ENCODE measurements at places on chromosomes 1 and 21.

- no peak for DNase-seq
Observed at GRCh38 chr21:31641416-31641922, 18.0 kb upstream of the SOD1 start.

GRCh38 chr1:92901699-92902405 is 59.4 kb downstream of the DIPK1A start:
- DNase-seq, result no peak

- peak; percentile 58 for DNase-seq
Observed at GRCh38 chr1:111399792-111400610, 27.5 kb downstream of the OVGP1 start.

DNA sequence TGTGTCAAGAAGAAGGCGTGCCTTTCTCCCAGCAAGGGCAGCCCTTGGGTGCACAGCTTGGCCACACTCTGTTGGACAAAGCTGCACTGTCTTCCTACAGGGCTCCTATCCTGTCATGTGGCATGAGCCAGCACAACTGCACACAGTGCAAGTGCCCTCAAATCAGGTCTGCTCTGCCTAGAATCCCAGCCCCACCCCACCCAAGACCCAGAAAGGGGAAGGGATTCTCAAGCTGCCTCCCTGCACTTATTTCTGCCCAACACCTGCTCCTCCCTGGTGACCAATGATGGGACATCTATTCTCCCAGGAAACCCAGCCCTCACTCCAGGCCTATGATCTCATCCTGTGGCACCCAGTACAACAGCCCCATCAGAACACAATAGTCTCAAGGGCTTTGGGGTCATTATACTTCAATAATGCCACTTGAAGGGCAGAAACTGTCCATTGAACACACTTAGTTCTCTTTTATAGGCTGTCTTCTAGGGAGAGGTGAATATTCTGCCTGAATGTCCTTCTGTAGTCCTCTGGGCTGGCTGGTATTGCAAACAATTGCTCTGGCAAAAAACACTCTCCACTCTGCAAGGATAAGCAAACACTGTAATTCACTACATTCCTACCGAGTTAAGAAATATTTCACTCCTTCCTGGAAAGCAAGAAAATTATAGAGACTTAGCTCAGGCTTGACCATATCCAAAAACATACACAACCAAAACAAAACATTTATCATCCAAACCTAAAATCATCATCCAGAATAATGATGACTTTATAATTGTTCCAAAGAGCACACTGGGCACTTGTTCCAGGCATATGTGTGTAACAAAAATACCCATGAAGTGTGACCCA is 43.1 kb upstream of the IGSF3 start:
- no peak for DNase-seq

DNA sequence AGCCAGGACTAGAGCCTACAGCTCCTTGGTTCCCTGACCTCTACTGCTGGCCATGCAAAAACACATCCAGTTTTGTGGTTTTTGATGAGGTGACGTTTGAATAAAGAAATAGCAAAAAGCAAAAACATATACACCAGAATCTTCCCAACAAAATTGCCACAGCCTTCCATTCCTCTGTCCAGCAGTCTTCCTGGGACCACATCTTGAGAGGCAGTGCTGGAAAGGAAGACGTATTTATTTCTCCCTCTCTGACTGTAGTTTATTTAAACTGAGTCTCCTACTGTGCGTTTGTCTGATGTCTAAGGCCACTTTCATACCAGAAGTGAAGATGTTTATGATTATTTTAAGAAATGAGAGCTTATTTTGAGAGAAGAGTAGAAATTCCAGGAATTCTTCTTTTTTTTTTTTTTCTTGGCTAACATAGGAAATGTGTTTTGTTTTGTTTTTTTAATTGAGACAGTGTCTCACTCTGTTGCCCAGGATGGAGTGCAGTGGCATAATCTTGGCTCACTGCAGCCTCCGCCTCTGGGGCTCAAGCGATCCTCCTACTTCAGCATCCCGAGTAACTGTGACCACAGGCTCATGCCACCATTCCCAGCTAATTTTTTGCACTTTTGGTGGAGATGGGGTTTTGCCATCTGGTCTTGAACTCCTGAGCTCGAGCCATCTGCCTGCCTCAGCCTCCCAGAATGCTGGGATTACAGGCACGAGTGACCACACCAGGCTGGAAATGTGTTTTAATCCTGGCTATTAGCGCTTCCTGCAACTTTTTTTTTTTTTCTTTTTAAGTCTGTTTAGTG is 118.5 kb downstream of the ITSN1 start:
- DNase-seq, result no peak

DNA sequence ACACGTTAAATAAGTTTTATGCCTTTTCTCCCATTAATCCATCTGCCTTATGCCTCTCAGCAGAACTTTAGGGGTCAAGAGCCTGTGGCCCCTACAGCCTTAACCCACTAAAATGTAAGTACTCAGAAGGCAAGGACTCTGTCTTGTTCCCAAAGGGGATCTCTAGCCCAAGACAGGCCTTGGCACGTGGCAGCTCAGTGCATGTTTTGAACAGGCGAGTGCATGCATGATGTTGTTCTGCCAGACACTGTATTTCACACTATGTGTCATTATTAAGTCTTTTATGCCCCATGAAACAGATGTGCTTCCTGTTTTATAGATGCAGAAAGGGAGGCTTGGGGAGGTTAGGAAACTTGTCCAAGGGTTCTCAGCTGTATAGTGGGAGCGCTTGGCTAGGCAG is 102.8 kb downstream of the ETS2 start:
- no peak for DNase-seq

- DNase-seq, result no peak
Observed at GRCh38 chr1:158952416-158952815, 21.1 kb downstream of the PYHIN1 start.

GRCh38 chr1:203464226-203464625 is 11.4 kb upstream of the PRELP start:
- DNase-seq, result no peak

DNA sequence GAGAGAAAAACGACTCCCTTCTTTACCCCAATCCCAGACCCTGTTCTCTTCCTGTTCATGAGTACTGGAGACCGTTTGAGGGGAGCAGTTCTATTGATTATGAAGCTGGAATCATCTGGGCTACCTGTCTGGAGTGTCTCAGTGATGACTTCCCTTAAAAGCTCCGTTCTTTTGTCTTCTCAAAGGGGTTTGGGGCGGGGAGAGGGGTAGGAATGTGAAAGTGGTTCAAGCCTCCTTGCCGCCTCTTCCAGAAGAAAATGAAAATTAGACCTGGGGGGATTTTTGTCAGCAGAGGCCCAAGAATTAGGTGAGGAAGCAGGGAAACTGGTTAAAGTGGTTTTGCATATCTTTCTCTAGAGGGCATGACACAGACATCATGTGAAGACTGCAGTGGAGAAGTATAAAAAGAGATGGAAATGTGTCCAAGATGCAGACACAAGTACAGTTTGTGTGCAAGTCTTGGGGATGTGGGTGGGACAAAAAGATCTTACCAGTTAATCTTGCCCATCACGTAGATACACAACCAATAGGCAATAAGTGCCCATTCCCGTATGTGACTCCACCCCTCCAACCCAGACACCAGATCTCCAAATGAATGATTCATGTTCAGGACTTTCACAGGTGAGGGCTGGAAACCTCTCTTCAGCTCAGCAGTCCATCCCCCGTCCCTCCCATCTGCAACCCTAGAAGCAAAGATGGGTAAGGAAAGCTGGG is 470 bp upstream of the MTMR11 start:
- no peak for DNase-seq
